ENCODE measurements at places on chromosomes 3 and 15.

DNA sequence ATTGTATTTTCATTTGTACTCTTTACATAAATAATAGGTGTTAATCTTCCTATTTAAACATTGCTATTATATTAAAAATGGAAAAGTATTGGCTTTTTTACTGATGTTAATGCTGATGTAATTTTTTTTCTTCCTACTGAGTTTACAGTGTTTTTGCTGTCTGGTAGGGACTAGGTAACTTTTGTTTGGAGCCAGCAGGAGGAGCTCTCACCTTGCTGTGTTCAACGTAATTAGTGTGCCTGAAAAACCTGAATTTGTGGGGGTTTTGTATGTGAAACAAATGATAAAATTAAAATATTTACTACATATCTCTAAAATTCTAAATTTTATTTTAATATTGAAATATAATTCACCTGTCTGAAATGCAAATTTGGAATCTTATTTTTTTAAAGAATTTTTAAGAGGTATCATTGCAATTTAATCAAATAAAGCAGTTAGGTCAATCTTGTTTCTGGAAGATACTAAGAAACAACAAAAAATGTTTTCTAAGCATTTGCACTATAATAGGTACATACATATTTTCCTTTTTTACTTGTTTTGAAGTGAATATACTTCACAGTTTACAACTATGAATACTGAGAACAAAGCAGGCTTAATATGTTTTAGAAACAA, 48.8 kb downstream of the EPHA6 start:
- no peak for DNase-seq

GRCh38 chr15:85453144-85453872, 72.9 kb downstream of the AKAP13 start:
- DNase-seq: no peak

DNA sequence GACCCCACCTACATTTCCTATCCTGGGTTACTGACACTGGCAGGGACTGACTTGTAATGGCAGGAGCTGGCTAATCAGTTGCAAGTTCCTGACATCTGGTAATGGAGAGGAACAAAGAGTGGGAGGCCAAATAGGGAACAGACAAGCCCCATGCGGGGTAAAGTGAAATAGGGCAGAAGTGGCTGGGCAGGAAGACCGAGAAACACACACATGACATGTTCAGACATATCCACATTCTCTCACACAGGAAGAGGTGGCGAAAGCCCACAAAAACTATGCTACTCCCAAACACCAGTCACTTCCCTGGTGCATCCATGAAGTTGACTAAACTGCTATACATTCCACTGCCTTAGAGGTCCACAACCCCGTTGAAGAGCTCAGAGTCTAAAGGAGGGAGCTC, 394.1 kb upstream of the TBL1XR1 start:
- no peak for DNase-seq

DNA sequence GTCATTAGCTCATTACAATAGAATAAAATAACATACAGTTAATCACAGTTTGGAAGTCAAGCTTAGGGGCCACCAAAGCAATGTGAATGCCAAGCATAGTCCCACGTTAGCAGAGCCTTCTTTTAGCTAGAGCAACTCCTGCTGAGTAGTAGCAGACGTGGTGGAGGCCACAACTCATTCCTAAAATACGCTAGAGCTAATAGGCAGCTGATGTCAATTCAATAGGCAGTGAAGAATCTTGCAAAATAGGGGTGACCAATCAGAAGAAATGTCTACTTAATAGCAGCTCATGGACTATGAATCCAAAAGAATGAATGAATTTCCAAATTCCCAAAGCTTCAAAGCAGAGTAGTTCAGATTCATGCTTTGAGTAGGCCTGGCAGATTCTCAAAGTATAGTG, 292.9 kb upstream of the RORA start:
- no peak for DNase-seq

DNA sequence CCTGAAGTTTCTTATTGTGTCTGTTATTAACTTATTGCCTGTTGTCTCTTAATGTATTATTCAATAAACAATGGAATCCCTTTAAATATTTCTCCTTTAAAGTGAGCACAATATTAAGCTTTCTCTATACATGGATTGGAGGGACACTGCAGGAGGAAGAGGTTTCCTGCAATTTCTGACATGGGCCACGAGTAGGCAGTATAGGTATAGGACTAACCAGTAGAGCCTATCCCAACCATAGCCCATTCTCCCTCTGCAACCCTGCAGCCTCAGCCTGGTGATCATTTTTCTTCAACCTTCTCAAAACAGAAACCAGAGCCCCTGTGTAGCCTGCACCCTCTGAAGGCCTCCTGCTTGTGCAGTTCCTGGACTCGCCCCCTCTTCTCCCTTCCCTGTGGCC, 124.8 kb downstream of the NEK10 start:
- DNase-seq: no peak

- no peak for DNase-seq
These were observed 137.3 kb downstream of the KCNMB2 start for GRCh38 chr3:178673529-178673928.

DNA sequence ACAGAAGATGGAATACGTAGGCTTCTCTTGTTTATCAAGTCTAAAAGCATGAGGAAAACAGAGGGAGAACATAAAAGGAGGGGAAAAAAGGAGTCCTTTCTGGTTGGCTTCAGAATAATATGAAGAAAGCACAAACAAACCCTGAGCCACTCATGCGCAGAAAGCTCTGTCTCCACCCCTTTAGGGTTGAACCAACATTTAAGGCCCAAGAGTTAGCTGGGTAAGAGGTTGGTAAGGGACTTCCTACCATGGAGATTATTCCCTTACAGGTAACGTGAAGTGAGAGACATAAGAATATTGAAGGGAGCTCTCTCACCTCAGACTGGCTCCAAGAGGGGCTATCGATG, 145.3 kb downstream of the RORA start:
- DNase-seq: no peak

DNA sequence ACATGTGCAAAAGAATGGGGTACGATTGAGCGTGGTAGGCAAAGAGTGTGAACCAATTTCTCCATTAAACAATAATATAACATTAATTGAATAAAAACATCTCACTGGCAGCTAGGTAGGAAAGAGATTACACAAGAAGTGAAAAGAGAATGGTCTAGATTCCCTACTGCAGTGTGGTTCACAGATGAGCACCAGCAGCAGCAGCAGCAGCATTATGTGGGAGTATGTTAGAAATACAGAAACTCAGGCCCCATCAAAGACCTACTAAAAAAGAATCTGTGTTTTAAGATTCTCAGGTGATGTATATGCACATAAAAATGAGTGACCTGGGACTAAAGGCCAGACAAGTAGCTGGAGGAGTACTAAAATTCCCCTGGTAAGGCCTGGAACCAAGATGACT, 118.2 kb downstream of the ADAM10 start:
- no peak for DNase-seq
